ENCODE measurements at places on chromosomes 6 and 20.

GRCh38 chr6:68651011-68651985 lies 16.2 kb downstream of the ADGRB3 start:
- no peak for DNase-seq

GRCh38 chr20:58243653-58244410 lies 15.4 kb upstream of the ANKRD60 start:
- peak; percentile 76 for DNase-seq

DNA sequence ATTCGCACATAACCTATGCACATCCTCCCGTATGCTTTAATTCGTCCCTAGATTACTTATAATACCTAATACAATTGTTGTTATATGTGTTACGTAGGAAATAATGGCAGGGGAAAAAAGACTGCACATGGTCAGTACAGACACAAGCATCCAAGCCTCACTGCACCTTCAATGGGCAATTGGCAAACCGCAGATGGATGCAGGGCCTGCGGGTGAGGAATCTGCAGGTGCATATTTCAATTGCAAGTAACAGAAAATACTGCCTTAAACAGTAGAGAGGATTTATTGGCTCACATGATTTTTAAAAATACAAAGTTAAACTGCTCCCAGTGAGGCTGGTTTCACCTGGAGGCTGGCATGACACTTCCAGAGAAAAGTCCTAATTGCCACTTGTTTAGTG lies 142.1 kb upstream of the MLN start:
- no peak for DNase-seq

GRCh38 chr20:43667341-43668132 lies 623 bp downstream of the MYBL2 start:
- DNase-seq = peak; percentile 35

- peak; percentile 1 for DNase-seq
Observed at GRCh38 chr6:83594941-83595340, 82.6 kb downstream of the PRSS35 start.

GRCh38 chr6:50602292-50602691 lies 111.0 kb upstream of the TFAP2D start:
- DNase-seq = peak; percentile 25

GRCh38 chr6:53735896-53736295 lies 58.9 kb upstream of the LRRC1 start:
- no peak for DNase-seq

DNA sequence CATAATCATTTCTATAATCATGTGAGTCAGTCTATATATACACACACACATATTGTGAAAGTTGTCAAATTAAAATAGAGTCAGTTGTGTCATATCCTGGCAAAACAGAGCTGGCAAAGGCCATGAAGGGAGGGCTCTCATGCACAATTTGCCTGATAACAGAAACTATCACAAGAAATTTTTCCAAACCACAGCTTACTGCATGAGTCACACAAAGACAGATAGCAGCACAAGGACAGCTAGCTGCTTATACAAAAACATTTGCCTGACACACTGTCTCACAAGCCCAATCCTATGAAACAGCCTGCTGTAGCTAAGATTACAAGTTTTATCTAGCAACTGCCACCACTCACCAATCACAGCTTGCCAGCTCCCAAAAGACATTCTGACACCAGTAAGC lies 848.5 kb upstream of the MAN1A1 start:
- DNase-seq = no peak

GRCh38 chr6:40950986-40951698 lies 87.9 kb downstream of the UNC5CL start:
- peak; percentile 90 for DNase-seq

GRCh38 chr6:71367756-71368155 lies 79.1 kb downstream of the OGFRL1 start:
- peak; percentile 31 for DNase-seq

DNA sequence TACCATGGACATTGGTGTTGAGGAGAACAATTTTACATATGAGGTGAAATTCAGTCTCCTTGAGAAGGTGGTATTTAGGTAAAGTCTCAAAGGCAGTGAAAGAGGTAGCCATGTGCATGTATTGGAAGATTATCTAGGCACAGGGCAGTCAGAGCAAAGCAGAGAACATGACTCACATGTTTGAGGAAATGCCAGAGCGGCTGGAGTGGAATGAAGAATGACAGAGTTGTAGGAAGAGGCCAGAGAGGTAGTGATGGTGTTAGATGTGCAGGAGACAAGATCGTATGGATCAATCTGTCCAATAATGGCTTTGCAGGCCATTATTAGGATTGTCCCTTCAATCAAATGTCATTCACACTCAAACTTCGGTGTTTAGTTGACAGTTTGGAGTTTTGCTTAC lies 449.4 kb upstream of the PTCHD4 start:
- DNase-seq = peak; percentile 43

- no peak for DNase-seq
Observed at GRCh38 chr6:25002326-25003091, 66.7 kb upstream of the RIPOR2 start.

GRCh38 chr20:8334641-8335040 lies 202.6 kb downstream of the PLCB1 start:
- no peak for DNase-seq

DNA sequence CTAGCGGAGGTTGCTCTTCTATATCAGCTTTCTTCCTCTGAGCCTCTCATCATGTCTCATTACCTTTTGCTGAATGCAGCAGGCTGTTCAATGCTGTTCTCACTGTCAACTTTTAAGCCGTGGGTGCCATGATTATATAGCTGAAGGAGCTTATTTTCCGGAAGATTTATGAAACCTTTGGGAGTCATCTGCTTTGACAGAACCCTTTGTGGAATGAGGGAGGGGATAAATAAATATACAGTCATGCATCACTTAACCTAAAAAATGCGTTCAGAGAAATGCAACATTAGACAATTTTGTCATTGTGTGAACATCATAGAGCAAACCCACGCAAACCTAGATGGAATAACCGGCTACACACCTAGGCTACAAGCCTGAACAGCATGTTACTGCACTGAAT lies 102.2 kb upstream of the AKAP12 start:
- no peak for DNase-seq

DNA sequence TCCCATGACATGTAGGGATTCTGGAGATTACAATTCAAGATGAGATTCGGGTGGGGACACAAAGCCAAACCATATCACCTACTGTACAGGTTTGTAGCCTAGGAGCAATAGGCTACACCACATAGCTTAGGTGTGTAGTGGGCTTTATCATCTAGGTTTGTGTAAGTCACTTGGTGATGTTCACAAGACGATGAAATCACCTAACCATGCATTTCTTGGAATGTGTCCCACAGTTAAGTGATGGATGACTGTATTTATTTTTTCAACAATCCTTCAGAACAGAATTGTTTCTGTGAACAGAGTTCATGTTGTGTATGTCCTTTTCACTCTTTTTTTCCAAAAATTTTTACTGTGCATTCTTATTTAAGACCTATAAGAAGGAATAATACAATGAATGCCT lies 76.1 kb downstream of the DTD1 start:
- DNase-seq = peak; percentile 33

- no peak for DNase-seq
Observed at GRCh38 chr6:63580704-63580961, 8.4 kb downstream of the LOC128125822 start.

Data from EH (cell line).